Diencephalon (tissue), 1 donor: ENCODE measurements at places on chromosomes 3 and 15. TPM values are rescaled to one million over a fixed set of nuclear protein-coding genes. Genes with fewer than 3 reads are reported as not detected.

SERINC4 gene
- total RNA-seq = 0.23 TPM

A4GNT gene
- total RNA-seq = not detected

UROC1 gene
- total RNA-seq = not detected

AMOTL2 gene
- total RNA-seq = 42.9 TPM

ONECUT1 gene
- total RNA-seq = 4.6 TPM

ADAMTS17 gene
- 6.0 TPM for total RNA-seq

CPNE9 gene
- 12.7 TPM for total RNA-seq

ATR gene
- total RNA-seq = 33.7 TPM

OR5K1 gene
- total RNA-seq = not detected

RUBCN gene
- total RNA-seq = 40.4 TPM

TARS3 gene
- total RNA-seq = 29.8 TPM

NR1I2 gene
- 0.23 TPM for total RNA-seq

RGMA gene
- 38.8 TPM for total RNA-seq

SEMA3G gene
- 4.4 TPM for total RNA-seq

TF gene
- 9.2 TPM for total RNA-seq

WWTR1 gene
- 18.5 TPM for total RNA-seq

KNL1 gene
- total RNA-seq = 12.0 TPM

SAMMSON gene
- total RNA-seq = 0.23 TPM

OR4F6 gene
- total RNA-seq = 0.23 TPM

GPR27 gene
- 42.0 TPM for total RNA-seq
